Heart right ventricle (tissue), 16 donors: ENCODE measurements at places on chromosomes 5 and 9. TPM values are rescaled to one million over a fixed set of nuclear protein-coding genes. Genes with fewer than 3 reads are reported as not detected.

The NPR3 gene
- total RNA-seq = 15.4 TPM

The GAS1 gene
- 9.7 TPM for total RNA-seq

DNA sequence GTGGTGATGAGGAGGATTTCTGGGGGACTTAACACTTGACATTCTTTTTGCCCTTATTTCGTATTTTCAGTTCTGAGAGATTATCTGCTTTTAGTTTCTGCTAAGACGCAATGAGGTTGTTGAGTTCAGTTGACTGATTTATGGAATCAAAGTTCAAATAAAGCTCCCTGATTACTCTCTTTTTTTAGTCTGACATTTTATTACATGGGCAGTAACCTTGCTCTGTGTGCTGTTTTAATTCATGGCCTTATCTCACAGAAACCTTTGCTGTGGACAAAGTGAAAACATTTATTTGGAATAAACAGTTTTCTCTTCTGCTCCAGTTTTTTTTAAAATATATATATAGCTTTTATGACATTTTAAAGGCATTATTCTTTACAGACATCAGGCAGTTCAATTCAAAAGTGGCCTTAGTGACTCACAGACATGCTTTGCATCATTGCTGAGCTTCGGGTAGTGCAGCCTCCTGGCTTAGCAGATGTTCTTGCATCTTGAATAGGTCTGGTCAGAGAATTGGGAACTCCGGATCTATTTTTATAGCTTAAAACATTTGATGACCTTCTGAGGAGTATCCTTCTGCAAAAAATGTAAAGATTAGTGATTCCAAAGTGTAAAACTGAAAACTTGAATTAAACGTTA, 162.9 kb downstream of the FAM170A start:
- H3K4me1 ChIP-seq = no peaks in the 10 kb centered on the region
- no peak overlapping the region for H3K27ac ChIP-seq
- no peak for DNase-seq

- H3K27me3 ChIP-seq = no peaks in the 10 kb centered on the region
- H3K27ac ChIP-seq = no peak overlapping the region
- H3K36me3 ChIP-seq = peaks cover 25% of the 10 kb centered on the region
Observed at GRCh38 chr9:128494746-128495129, 9.8 kb upstream of the GLE1 start.

GRCh38 chr9:134352247-134352933, 26.1 kb downstream of the RXRA start:
- peaks cover 100% of the 10 kb centered on the region for H3K4me1 ChIP-seq
- H3K4me3 ChIP-seq = no peak overlapping the region
- peak overlapping the region; percentile 39 for H3K27ac ChIP-seq
- no peaks in the 10 kb centered on the region for H3K27me3 ChIP-seq
- no peaks in the 10 kb centered on the region for H3K36me3 ChIP-seq

- H3K4me3 ChIP-seq = no peak overlapping the region
- H3K4me1 ChIP-seq = peaks cover 10% of the 10 kb centered on the region
- H3K27ac ChIP-seq = no peak overlapping the region
- no peak for DNase-seq
- no peaks in the 10 kb centered on the region for H3K36me3 ChIP-seq
Observed at GRCh38 chr5:170365831-170366230, 23.3 kb downstream of the KCNMB1 start.

DNA sequence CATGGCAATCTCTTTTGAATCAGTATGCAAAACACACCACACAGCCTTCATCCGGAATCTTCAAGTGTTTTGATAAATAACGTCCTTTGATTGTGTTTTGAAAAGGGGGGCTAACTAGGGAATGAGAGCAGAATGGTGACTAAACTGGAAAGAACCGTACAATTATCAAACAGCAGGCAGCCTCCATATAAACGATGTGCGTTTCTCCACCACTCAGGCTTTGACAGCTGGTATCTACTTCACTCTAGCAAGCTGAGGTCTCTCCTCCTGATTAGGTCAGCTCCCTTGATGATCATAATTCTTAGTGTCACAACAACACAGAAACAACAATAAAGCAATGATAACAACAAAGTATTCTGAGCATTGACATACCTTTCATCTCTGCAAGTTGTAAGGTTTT, 465.9 kb downstream of the TUSC1 start:
- H3K27ac ChIP-seq = no peak overlapping the region
- no peaks in the 10 kb centered on the region for H3K4me1 ChIP-seq
- no peaks in the 10 kb centered on the region for H3K27me3 ChIP-seq
- no peak overlapping the region for H3K4me3 ChIP-seq
- no peaks in the 10 kb centered on the region for H3K36me3 ChIP-seq

DNA sequence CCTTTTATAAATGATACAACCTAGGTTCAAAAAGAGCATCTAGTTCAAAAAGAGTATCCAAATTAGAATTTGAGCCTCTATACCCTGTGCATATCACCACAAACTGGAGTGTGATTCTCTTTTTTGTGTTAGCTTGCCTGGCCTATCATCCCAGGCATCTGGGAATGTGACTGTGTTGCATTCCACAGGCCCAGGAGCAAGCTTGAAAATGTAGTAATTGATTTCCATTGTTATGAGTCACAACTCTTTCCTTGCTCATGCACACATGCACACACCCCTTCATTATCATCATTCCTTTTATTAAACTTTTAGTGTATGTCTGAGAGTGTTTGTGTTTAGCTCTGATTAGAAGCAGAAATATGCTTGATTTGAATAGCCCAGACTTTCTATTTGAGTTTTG, 75.2 kb downstream of the FCHO2 start:
- H3K36me3 ChIP-seq = no peaks in the 10 kb centered on the region
- H3K4me1 ChIP-seq = no peaks in the 10 kb centered on the region
- H3K27ac ChIP-seq = no peak overlapping the region
- H3K4me3 ChIP-seq = no peak overlapping the region

DNA sequence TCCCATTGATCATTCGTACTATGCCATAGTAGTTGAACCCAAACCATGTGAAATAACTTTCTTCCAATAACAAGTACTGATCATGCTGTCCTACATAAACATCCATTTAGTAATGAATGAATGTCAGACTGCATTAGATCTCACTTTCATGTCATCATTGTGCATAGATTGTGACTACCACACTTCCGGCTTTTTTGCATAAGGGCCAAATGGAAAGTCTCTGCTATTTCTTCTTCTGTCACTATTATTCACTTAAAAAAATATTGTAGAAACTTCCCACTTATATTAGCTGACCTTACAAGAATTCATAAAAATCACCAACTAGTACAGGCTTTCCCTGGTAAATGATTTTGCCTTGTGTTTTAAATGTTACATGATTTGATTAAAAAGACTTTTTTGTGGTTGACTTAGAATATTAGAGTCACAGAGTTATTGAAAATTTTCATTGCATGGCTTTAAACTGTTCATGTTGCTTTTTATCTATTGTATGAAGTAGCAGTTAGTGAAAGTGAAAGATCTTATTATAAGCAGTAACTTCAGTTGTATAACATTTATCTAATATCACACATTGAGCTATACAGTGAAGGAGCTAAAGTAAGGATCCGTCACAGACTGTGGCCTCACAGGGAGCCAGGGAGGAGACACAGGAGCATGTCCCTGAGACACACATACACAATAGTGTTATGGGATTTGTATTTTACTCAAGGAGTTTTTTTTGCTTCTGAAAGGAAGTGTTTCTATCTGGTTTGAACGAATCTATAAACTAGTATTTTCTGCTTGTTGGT, 33.9 kb downstream of the LMNB1 start:
- no peaks in the 10 kb centered on the region for H3K27me3 ChIP-seq
- DNase-seq = no peak
- no peaks in the 10 kb centered on the region for H3K36me3 ChIP-seq
- H3K27ac ChIP-seq = no peak overlapping the region
- no peak overlapping the region for H3K4me3 ChIP-seq

The IL5 gene
- total RNA-seq = not detected

The TAF11L10 gene
- not detected for total RNA-seq

DNA sequence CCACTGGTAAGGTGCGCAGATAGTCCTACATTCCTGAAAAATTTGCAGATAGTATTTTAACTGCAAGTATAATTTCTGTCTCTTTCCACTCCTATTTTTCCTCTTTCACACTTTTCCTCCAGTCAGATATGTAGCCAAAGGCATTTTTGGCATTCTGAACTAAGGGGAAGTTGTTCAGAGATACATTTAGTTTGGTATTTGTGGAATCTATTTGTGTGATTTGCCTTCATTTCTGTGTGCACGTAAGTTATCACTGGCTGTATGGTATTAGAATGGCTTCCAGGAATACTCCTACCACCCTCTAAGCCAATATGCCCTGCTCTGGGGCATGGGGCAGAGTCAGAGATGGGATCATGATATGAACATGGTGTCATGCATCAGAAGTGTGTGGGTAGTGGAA, 45.8 kb upstream of the GRAMD2B start:
- no peaks in the 10 kb centered on the region for H3K36me3 ChIP-seq
- no peaks in the 10 kb centered on the region for H3K27me3 ChIP-seq
- H3K4me3 ChIP-seq = no peak overlapping the region

DNA sequence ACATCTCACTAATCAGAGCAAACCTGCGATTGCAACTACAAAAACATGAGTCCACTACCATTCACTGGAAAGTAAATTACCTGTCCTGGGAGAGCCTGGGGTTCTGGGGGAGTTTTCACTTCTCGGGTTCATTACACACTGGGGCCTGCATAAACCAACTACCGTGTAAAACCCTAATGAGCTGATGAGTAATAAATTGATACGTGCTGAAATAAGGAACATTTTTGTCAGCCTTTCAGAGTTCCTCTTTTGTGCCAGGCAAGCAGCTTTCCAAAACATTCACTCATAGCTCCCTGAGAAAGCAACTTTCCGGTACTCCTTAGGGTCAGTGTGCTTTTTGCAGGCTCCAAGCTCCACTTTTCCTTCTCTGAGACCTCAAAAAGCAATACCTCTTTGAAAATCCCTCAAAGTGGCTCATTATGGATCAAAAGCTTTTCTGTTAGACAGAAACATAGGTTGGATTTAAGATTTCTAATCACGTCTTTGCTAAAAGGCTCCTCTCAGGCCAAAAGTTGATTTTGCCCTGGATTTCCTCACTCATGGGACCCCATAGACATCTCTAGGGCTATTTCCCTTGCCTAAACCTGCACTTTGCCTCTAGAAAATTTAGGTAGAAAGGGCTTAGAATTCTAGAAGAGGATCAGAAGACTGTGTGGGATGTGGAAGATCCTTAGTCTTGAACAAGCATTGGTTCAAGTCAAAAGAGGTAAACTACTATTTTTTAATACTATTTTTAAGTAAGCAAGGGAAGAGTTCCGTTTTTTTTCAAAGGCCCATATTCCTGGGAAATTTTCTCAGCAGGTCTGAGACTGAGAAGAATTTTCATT, 74.8 kb downstream of the ST8SIA4 start:
- H3K4me3 ChIP-seq = no peak overlapping the region
- DNase-seq = no peak
- peak overlapping the region; percentile 20 for H3K27ac ChIP-seq
- peaks cover 43% of the 10 kb centered on the region for H3K4me1 ChIP-seq
- no peaks in the 10 kb centered on the region for H3K27me3 ChIP-seq

The FBXW11 gene
- 108 TPM for total RNA-seq

DNA sequence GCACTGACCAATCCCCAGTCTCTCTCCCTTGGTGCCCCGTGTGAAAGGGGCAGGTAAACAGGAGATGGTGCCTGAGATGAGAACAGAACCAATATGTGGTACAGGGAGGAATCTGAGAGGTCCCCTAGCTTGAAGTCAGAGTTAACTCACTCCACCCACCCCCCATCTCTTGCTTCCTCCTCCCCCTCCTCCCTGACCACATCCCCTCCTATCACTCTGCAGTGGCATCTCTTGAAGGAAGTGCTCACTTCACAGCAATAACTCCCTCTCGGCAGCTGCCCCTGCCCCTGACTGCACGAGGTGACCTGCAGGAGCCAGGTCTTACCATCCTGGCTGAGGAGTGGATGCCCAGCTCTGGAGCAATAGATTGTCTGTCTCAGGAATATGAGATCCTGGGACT, 224.0 kb downstream of the GAS1 start:
- no peaks in the 10 kb centered on the region for H3K27me3 ChIP-seq
- H3K4me3 ChIP-seq = no peak overlapping the region
- H3K27ac ChIP-seq = no peak overlapping the region
- peaks cover 16% of the 10 kb centered on the region for H3K4me1 ChIP-seq
- DNase-seq = no peak

GRCh38 chr5:17157916-17158529, 59.4 kb upstream of the BASP1 start:
- H3K27me3 ChIP-seq = no peaks in the 10 kb centered on the region
- no peak overlapping the region for H3K27ac ChIP-seq
- DNase-seq = no peak
- H3K4me1 ChIP-seq = no peaks in the 10 kb centered on the region
- H3K4me3 ChIP-seq = no peak overlapping the region
- H3K36me3 ChIP-seq = no peaks in the 10 kb centered on the region

- no peak for DNase-seq
- peak overlapping the region; percentile 72 for H3K4me3 ChIP-seq
- no peaks in the 10 kb centered on the region for H3K36me3 ChIP-seq
- peaks cover 11% of the 10 kb centered on the region for H3K27me3 ChIP-seq
Observed at GRCh38 chr5:116571568-116572349, 2.9 kb downstream of the SEMA6A start.

DNA sequence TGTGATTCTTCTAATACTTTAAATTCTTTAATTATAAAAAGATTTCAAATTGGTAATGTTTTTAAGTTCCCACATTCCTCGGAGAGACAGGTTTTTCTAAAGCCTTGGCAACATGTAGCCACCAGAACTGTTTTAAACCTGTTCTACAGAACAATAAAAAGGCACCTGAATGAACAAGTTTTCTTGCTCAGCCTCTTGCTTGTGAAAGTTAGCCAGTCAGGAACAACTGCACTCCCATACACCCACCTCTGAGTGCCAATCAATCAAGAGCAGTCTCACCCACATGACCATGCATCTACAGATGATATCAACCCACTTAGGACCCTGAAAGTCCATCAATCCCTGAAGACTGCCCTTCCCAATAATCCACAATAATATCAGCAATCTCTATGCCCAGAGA, 62.3 kb downstream of the AP3B1 start:
- no peak overlapping the region for H3K4me3 ChIP-seq
- DNase-seq = no peak
- H3K27me3 ChIP-seq = no peaks in the 10 kb centered on the region
- H3K27ac ChIP-seq = no peak overlapping the region
- no peaks in the 10 kb centered on the region for H3K4me1 ChIP-seq
- no peaks in the 10 kb centered on the region for H3K36me3 ChIP-seq

GRCh38 chr5:68011801-68012200, 203.8 kb upstream of the PIK3R1 start:
- no peak for DNase-seq
- no peak overlapping the region for H3K27ac ChIP-seq
- no peaks in the 10 kb centered on the region for H3K36me3 ChIP-seq
- no peaks in the 10 kb centered on the region for H3K4me1 ChIP-seq

- peak overlapping the region; percentile 89 for H3K27ac ChIP-seq
- no peaks in the 10 kb centered on the region for H3K36me3 ChIP-seq
- DNase-seq = peak; percentile 73
- peaks cover 94% of the 10 kb centered on the region for H3K4me1 ChIP-seq
- H3K4me3 ChIP-seq = no peak overlapping the region
Observed at GRCh38 chr5:149799119-149799623, 69.1 kb downstream of the PPARGC1B start.

The SMIM32 gene
- not detected for total RNA-seq

- peaks cover 5% of the 10 kb centered on the region for H3K27me3 ChIP-seq
- H3K27ac ChIP-seq = peak within 1 kb of the TSS; percentile 18
- H3K36me3 ChIP-seq = no peaks in the 10 kb centered on the region
- peak within 1 kb of the TSS; percentile 58 for H3K4me3 ChIP-seq
- peaks cover 33% of the 10 kb centered on the region for H3K4me1 ChIP-seq
- DNase-seq = peak; percentile 63
Observed at GRCh38 chr9:122370869-122371755, at the start of gene PTGS1. TSS of gene PTGS1 (plus strand) at chr9:122371024. CDS start at chr9:122371085, 61 bp downstream.
